ENCODE measurements at places on chromosomes 4 and X. TPM values are rescaled to one million over a fixed set of nuclear protein-coding genes. Genes with fewer than 3 reads are reported as not detected.
A peak's percentile ranks its signal among the peaks of the same experiment; 100 is the strongest.

The TRIM61 gene
- 2.2 TPM for total RNA-seq

The ASB12 gene
- total RNA-seq, result not detected

The MAML3 gene
- total RNA-seq, result 4.3 TPM

The ANAPC10 gene
- total RNA-seq, result 28.5 TPM

DNA sequence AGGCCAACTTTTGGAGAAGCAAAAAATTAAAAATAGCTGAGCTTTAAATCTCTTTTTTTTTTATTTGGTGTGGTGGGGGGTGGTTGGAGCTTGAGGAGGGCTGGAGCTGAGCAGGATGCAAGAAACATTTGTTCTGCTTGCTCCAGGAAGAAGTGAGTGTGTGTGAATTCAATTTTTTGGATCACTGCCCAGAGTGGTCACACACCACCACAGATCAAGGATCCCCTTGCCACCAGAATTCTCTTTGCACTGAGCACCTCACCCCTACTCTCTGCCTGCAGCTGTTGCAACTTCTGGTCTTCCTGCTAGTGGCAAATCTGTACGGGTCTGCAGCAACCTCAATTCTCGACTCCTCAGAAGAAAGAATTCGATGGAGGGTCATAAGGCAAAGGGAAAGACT, 19.9 kb upstream of the PLP1 start:
- no peak for DNase-seq

DNA sequence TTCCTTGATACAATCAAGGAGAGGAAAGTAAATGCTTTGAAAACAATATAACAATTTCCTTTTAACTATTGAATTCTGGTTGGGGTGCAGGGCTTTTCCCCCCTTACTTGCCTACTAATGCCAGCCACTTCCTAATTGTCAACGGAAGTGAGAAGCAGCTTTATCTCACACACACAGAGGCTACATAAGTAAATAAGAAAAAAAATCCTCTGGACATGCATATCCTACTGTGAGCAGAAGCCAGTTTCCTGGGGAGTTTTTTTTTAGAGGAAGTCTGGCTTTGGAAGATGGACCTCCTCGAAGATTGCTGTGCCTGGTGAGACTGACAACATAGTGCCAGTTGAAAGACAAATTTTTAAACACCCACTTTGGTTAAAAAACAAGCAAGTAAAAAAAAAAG, 180.6 kb downstream of the OPHN1 start:
- no peak for DNase-seq

GRCh38 chr4:38670109-38670901, 6.3 kb downstream of the KLF3 start:
- DNase-seq, result no peak

DNA sequence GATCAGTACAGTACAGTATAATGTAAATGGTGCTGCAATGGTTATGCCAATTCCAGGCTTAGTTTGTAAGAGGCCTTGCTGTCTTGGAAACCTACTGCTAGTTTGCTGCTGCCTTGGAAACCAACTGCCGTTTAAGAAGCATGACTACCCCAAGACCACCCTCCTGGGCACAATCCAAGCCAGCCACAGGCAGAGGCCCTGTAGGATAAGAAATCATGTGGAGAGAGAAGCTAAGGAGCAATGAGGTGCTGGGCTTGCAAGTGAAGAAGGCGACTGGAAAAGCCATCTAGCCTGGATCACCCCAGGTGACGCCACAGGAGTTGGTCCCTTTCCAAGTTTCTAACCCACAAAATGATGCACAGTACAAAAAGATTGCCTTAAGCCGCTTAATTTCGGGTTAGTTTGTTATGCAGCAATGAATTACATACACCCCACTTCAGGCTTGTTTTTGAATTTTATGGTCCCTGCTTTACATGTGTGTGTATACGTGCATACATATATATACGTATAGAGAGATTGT, 16.9 kb downstream of the ZFP42 start:
- no peak for DNase-seq

- no peak for DNase-seq
These were observed 596.4 kb downstream of the MID1IP1 start for GRCh38 chrX:39397561-39398199.

DNA sequence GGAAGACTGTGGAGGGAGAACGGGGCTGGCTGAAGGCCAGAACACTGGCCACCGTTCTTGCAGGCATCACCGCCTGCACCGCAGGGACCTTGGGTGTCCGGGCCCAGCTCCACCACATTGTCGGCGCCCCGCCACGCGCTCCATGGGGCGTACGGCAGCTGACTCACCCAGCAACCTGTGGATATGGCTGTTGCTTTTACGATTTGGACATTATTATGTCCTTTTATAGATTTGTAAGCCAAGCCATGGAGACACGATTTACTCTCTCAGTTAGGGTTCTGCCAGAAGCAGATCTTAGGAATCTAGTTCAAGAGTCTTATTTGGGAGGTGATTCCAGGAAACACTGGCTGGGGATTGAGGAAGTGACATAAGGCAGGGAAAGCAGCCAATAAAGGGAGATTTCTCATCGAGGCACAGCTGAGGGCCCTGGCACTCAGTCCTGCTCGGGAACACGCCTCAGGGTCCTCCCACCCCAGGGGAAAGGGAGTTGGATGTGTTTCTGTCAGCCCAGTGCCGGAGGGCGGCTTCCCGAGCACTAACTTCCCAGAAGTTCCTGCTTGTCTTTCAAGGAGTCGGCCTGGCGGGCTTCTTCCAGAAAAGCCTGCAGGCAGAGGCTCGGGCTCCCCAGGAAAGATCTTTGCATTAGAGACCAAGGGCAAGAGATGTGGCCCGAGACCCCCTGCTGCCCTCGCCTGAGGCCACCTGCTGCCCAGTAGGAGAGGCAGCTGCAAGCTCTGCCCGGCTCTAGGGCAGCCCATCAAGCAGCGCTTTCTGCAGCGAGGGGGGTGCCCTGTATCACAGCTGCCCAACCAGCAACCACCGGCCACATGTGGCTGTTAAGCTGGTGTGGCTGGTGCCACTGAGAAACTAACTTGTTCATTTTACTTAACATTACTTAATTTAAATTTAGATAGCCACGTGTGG, 52.9 kb downstream of the CRMP1 start:
- DNase-seq, result no peak

- DNase-seq, result no peak
These were observed 498.1 kb upstream of the CPEB2 start for GRCh38 chr4:14504162-14504561.

DNA sequence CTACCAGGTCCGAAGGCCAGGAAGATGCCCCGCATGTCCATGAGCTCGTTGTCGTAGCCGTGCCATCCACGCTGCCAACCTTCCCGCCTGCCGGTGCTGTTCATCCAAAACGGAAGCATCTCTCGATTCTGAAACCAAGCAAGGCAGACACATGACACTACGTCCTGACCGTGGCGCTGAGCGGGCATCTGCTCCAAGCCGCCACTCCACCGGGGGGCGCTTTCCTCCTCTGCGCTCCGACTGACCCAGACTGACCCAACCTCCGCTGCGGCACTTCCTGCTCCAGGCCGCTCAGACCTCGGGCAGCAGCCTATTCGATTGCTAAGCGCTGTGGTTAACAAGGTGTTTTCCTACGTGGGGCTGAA, 120.5 kb downstream of the ENPP6 start:
- DNase-seq, result peak; percentile 49

Data from activated CD8-positive, alpha-beta memory T cell treated with anti-CD3 and anti-CD28 coated beads, Interleukin-2, amount 10 ng/mL, durations not matched to agents 7 days and 5 days (primary cell).